H9 (cell line): ENCODE measurements at places on chromosomes 3 and 15. TPM values are rescaled to one million over a fixed set of nuclear protein-coding genes. Genes with fewer than 3 reads are reported as not detected.
A peak's percentile ranks its signal among the peaks of the same experiment; 100 is the strongest.

DNA sequence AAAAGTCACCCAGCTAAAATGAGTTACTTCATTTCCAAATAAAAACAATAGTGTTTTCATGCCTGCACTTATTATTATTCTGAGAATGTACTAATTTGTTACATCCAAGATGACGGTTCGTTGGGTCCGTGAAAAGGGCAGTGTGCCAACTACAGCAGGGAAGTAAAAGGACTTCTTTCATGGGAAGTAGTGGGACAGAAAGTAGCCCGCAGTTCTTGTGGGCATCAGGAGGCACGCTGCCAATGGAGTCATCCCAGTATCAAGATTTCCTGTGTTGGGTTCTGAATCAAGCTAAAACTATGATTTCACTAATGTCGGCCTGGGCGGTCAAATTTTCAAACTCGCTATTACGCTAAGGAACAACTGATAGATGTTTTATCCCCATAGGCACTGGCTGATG, 254.5 kb upstream of the SOX2 start:
- DNase-seq = no peak
- H3K4me3 ChIP-seq = no peak overlapping the region
- H3K4me1 ChIP-seq = no peaks in the 10 kb centered on the region
- no peak overlapping the region for H3K27ac ChIP-seq

DNA sequence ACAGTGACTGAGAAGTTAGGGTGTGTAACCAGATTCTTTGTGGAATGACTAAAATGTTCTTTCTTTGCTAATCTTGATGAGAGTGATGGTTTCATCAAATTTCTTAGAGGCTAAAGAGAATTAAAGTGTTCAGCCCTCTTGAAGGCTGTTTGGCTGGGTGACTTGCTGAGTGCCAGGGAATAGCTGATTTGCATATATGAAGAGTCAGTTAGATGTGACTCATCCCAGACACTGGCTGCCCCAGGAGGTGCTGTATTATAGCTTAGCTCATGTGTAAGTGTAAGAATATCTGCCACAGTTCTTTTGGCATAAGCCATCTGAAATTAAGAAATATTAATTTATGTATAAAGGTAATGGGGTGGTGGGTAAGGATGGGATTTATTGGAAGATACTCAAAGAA, 535.1 kb downstream of the NLGN1 start:
- H3K4me1 ChIP-seq = peaks cover 4% of the 10 kb centered on the region; the same call in 1 of the 2 replicates
- no peak overlapping the region for H3K27ac ChIP-seq
- H3K4me3 ChIP-seq = no peak overlapping the region
- no peaks in the 10 kb centered on the region for H3K36me3 ChIP-seq

DNA sequence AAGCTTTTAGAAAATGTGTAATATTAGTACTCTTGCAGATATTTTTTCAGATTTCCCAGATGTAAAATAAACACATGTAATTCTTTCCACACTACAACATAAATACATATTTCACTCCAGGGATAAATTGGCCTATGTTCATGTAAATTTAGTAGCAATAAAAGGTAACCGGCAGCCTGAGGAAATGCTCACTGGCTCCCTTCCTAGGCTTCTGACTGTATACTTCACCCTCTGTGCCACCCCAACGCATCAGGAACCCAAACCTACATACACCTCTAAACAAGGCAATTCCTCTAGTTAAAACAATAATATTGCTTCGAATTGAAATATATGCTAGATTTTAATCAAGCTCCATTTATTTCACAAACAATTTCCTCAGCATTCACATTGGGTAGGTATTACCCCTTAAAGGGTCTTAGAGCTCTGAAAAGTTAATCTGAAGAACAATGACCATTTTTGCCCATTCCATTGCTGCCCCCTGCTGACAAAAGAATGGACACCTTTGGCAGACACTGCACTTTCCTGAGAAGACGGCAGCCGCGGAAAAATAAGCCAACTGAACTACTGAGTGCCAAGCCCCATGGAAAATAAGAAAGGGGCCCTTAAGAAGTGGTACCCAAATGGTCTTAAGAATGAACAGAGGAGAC, 212.5 kb downstream of the OSBPL10 start:
- H3K27me3 ChIP-seq = no peaks in the 10 kb centered on the region
- no peak overlapping the region for H3K27ac ChIP-seq
- H3K4me3 ChIP-seq = no peak overlapping the region

GRCh38 chr3:73399106-73399505, 225.6 kb downstream of the PDZRN3 start:
- H3K27me3 ChIP-seq = no peaks in the 10 kb centered on the region
- DNase-seq = no peak
- no peaks in the 10 kb centered on the region for H3K4me1 ChIP-seq
- H3K27ac ChIP-seq = no peak overlapping the region

DNA sequence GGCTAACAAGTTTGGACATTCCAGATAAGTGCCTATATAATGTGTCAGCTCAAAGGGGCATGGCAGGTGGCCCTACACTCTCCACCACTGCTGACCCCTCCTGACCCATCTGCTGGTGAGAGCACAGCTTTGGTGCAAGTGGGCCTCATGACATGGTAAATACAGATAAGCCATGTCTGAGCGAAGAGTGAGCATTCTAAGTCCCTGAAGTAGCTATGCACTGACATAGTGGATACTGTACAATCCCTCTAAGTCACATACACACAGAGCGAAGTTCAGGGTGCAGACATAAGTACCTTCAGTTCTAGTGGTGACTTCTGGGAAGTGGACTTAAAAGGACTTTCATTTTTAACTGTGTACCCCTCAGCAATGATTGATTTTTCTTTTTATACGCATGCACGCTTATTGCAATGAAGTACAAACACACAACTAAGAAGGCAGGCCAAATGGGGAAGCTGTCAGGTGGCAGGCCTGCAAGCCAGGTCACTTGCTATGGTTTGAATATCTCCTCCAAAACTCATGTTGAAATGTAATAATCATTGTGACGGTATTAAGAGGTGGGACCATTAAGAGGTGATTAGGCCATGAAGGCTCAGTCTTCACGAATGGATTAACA, 41.5 kb downstream of the TBC1D2B start:
- H3K27ac ChIP-seq = no peak overlapping the region
- H3K27me3 ChIP-seq = no peaks in the 10 kb centered on the region
- H3K36me3 ChIP-seq = no peaks in the 10 kb centered on the region; the same call in 1 of the 3 replicates

DNA sequence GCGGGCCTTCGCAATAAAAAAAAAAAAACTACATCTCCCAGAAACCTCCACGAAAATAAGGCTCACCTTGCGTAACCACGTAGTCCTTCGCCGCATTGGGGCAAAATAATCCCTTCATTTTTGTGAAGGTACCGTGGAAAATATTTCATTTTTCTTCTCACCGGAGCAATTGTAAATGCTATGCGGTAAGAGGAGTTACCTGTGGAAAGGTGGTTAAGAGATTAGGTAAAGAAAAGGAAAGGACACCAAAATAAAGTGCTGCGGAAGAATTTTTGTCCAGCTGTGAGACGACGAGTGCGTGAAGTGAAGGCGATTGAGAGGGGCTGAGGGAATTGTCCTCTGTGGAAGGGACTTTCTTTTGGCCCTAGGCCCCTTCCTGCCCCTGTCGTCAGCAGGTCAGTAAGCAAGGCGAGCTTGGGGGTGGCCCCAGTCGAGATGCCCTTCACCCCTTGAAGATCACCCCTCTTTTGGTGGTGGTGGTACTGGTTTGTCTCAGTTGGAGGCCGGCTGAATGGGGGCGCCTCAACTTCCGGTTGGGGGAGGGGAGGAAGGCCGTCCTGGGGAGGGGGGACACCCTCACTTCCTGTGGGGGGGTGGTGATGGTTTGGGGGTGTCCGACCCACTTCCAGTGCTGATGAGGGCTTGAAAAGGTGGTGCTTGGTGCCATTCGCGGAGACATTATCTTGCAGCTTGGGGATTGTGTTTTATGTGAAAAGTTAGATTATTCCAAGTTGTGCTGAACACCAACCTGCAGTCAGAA, at the start of gene HMG20A:
TSS of gene HMG20A (plus strand) at position 279 of the 760 bp plus-strand sequence. CDS start 37,520 bp downstream, outside the sequence.
- H3K4me3 ChIP-seq = peak within 1 kb of the TSS; percentile 87
- no peaks in the 10 kb centered on the region for H3K27me3 ChIP-seq

DNA sequence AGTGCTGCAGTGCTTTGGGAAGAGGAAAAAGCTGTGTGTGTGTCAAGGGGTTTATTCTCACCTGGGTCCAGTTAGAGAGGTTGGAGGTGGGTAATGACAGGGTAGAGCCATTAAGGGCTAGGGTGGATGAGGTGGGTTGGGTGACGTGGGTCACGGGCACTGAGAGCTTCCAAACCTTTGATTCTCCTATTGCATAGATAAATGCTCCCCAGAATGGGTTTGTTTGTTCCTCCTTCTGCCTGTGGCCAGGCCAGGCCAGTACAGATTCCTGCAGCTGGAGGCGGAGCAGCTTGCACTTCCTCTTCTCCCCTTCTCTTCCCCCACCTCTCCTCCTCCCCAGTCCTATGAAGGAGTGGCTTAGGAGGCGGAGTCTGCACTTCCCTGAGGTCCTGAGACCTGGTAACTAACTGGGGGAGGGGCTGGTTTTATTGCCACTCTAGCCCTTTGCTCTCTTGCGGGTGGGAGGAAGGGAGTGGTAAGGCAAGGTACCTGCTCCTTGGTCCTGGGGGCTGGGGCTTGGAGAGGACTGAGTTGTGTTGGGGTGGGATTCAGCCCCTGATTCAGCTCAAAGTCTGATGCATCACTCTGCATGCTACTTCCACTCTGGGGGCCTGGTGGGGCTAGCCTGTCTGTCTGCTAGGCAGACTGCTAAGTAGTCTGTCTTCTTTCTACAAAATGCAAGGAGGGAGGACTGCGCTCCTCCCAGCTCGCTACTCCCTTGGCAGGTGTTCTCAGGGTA, 3.5 kb downstream of the SPINT1 start:
- peak; percentile 80 for DNase-seq
- H3K27me3 ChIP-seq = no peaks in the 10 kb centered on the region
- peak overlapping the region; percentile 18; the same call in 2 of the 3 replicates for H3K4me3 ChIP-seq

DNA sequence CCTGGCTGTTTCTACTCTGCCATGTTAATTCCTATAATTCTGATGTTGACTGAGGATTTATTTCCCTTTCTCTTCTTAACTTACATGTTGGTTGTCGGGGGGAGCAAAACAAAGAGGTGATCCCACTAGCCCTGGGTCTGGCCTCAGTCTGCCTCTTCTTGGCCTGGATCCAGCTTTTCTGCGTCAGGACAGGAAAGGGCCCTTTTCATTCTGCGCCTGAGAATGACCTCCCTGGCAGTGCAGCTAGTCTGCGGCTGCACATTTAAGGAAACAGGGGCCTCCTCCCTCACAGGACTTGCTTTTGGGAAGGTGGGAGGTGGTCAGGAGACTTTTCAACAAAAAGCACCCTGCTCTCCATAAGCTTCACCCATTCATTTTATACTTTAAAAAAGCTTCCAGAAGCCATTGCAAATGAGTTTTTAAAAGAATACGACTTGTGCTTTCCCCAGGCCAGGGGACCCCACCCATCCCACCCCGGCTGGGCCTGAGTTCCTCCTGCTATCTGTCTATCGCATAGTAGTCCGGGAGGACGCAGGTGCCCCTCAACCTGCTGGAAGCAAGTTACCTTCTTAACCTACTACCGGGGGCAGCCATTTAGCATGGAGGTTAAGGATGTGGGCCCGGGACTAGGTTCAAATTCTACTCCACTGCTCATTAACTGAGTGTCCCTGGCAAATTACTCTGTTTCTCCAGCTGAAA, 21.3 kb upstream of the EHD4 start:
- no peaks in the 10 kb centered on the region; the same call in 1 of the 2 replicates for H3K4me1 ChIP-seq
- no peak overlapping the region for H3K4me3 ChIP-seq
- no peaks in the 10 kb centered on the region for H3K27me3 ChIP-seq
- DNase-seq = no peak
- H3K27ac ChIP-seq = no peak overlapping the region

- H3K4me3 ChIP-seq = no peak overlapping the region
- no peaks in the 10 kb centered on the region for H3K27me3 ChIP-seq
- peaks cover 2% of the 10 kb centered on the region; the same call in 1 of the 2 replicates for H3K36me3 ChIP-seq
- no peak for DNase-seq
- no peaks in the 10 kb centered on the region for H3K4me1 ChIP-seq
These were observed 26.9 kb upstream of the NR2F2 start for GRCh38 chr15:96303503-96304056.

DNA sequence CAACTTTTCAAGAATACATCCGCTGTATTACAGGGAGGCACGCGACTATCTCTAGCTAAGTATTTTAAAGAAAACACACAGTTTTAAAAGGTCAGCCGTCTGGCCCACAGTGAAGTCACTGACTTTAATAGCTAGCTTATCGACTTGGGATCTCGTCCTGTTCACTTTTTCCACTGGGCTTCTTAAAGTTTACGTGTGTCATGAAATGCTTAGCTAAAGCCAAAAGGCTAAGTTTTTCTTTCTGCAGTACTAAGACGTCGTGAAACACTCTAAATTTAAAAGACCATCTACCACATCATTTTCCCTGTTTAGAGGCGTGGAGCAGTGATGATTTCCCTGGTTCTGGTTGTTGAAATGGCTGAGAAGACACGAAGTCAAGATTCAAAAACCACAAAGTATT, 27.1 kb downstream of the LRIG1 start:
- DNase-seq = no peak
- H3K27ac ChIP-seq = no peak overlapping the region
- H3K27me3 ChIP-seq = no peaks in the 10 kb centered on the region
- peaks cover 3% of the 10 kb centered on the region; the same call in 1 of the 2 replicates for H3K36me3 ChIP-seq
- peaks cover 35% of the 10 kb centered on the region for H3K4me1 ChIP-seq

DNA sequence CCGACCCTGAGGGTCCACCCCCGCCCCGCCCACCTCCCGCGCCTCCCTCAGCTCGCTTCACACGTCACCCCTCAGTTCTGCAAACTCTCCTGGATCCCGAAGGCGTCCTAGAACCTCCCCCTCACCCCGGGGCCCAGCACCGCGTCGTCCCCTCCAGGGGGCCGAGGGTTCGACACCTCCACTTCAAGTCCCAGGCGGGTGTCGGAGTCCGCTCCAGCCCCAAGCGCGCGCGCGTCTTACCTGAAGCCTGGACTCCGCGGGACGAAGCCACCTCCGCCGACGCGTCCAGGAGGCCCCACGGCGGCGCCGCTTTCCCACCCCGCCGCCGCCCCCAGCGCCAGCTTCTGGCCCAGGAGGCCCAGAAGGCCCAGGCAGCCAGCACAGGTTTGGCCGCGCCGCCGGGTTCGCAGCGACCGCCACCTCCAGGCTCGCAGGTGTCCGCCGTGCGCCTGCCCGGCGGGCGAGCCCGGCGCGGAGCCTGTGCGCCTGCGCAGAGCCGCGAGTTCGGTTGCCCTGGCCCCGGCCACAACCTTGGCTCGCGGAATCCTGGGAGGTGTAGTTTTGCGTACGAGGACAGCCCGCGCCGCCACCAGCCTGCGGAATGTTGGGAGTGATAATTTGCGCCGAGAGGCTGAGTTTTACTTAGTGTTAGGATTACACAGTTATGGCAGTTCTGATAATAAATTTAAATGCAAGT, at the start of gene POMGNT2:
TSS of gene POMGNT2 (minus strand) at position 484 of the 697 bp plus-strand sequence. CDS start 24,648 bp downstream, outside the sequence.
- H3K4me1 ChIP-seq = no peaks in the 10 kb centered on the region
- peak; percentile 91 for DNase-seq
- H3K27me3 ChIP-seq = no peaks in the 10 kb centered on the region; the same call in 1 of the 2 replicates
- H3K27ac ChIP-seq = no peak within 1 kb of the TSS
- no peaks in the 10 kb centered on the region for H3K36me3 ChIP-seq

- H3K27ac ChIP-seq = no peak overlapping the region
- H3K4me1 ChIP-seq = no peaks in the 10 kb centered on the region
- H3K4me3 ChIP-seq = no peak overlapping the region
- H3K27me3 ChIP-seq = no peaks in the 10 kb centered on the region
- peaks cover 19% of the 10 kb centered on the region for H3K36me3 ChIP-seq
- DNase-seq = no peak
These were observed 26.0 kb downstream of the MASP1 start for GRCh38 chr3:187265461-187265955.

The CNTN4 gene
- 1.6 TPM in 2 replicates for total RNA-seq

The LRRN1 gene
- total RNA-seq = 269 and 271 TPM in 2 replicates

The SCN11A gene
- 0.17 and 0.20 TPM in 2 replicates for total RNA-seq

The COL6A5 gene
- total RNA-seq = 0.04 TPM in 2 replicates

The MORC1 gene
- total RNA-seq = not detected in 2 replicates
